ENCODE measurements at places on chromosomes 12 and 14.

- no peak for DNase-seq
These were observed 84.6 kb downstream of the ARL6IP4 start for GRCh38 chr12:123064885-123065619.

- DNase-seq: no peak
These were observed 7.4 kb upstream of the ALDH1L2 start for GRCh38 chr12:105091476-105092206.

DNA sequence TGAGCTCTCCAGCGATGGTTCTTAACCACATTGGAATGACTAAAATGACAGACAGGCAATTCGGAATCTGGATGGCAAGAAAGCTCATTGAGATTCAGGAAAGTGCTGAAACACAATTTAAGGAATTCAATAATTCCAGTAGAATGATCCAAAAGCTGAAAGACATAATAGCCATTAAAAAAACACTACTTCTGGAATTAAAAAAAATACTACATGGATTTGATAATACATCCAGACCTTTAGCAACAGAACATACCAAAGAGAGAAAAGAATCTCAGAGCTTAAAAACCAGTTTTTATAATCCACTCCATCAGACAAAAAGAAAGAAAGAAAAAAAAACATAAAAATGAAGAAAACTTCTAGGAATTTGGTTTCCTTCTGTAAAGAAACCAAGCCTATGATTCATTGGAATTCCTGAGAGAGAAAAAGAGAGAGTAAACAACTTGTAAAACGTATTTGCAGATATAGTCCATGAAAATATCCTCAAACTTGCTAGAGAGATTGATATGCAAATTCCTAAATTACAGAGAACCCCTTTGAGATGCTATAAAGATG lies 52.8 kb downstream of the SLCO1B1 start:
- DNase-seq: no peak

DNA sequence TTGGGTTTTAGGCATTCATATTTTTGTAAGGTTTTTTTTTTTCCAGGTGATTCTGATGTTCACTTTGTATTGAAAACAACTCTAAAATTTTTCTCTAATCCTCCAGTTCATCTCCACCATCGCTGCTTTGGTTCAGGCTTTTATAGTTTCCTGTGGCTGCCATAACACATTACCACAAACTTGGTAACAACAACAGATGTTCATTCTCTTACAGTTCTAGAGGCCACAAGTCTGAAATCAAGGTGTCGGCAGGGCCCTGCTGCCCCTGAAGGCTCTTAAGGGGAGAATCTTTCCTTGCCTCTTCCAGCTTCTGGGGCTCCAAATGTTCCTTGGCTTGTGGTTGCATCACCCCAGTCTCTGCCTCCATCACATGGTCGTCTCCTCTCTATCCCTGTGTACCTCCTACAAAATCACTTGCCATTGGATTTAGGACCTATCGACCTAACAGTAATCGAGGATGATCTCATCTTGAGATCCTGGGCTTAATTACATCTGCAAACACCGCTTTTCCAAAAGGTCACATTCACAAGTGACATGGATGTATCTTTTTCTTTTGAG lies 55.2 kb downstream of the PELI2 start:
- no peak for DNase-seq

GRCh38 chr12:26062566-26062965 lies 62.3 kb downstream of the BHLHE41 start:
- DNase-seq: no peak

- no peak for DNase-seq
These were observed 156.4 kb downstream of the ATP23 start for GRCh38 chr12:58097741-58098140.

DNA sequence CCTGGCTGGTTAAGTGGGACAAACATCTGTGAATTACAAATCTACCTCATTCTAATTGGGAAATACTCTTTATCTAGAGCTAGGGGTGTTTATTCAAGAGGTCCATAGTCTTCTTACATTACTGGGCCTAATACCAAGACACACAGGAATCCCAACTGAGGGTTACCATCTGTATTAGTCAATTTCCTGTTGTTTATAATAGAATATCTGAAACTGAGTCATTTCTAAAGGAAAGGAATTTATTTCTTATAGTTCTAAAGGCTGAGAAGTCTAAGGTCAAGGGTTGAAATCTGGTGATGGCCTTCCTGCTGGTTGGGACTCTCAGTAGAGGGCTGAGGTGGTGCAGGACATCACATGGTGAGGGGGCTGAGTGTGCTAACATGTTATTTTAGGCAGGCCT lies 36.0 kb downstream of the RTRAF start:
- DNase-seq: no peak

GRCh38 chr12:10052193-10052913 lies 21.9 kb downstream of the CLEC9A start:
- no peak for DNase-seq

DNA sequence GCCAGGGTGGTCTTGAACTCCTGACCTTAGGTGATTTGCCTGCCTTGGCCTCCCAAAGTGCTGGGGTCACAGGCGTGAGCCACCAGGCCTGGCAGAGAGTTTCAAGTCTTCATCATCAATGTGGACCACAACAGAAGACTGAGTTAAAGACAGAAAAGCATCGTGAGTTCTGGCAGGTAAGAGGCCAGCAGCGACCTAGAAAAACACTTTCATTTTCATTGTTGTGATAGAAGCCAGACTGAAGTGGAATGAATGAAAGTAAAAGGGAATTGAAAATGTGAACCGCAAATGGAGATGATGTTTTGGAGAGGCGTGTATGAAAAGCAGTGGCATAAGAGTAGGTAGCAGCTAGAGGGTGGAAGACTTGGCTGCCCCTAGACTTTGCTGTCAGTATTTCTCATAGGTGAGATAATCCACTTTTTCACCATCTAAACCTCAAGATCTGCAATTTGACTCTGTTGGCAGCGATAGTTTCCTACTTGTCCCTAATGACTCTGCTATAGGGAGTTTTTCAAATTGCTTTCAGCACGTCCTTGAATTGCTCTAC lies 47.1 kb upstream of the PLEKHA5 start:
- no peak for DNase-seq

DNA sequence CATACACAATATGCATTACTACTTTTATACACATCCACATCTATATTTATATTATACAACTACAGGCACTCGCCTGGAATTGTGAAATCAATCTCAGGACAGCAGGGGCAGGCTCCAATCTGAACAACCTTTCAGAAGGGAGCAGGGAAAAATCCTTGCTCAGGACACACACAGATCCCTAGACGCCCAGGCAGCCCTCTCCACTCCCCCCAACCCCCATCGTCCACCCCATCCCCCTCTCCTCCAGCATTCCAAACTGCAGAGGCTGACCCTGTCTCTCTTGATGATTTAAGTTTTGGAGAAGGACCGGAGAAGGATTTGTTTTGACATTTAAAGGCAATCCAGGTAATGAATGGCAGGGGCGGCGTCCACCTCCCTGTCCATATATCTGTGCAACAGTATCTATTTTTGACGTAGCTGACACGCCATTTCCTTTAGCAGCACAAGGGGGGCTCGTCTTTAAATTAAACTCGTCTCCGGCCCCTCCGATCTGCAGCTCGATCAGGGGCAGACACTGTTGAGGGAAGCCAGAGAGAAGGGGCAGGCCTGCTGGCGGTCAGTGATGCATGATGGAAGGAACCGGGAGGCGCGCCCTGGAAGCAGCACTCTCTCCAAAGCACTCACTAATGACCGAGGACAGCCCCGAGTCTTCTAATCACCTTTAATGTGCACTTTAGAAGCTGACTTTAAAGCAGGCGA lies 95.0 kb upstream of the TBX5 start:
- DNase-seq: no peak

DNA sequence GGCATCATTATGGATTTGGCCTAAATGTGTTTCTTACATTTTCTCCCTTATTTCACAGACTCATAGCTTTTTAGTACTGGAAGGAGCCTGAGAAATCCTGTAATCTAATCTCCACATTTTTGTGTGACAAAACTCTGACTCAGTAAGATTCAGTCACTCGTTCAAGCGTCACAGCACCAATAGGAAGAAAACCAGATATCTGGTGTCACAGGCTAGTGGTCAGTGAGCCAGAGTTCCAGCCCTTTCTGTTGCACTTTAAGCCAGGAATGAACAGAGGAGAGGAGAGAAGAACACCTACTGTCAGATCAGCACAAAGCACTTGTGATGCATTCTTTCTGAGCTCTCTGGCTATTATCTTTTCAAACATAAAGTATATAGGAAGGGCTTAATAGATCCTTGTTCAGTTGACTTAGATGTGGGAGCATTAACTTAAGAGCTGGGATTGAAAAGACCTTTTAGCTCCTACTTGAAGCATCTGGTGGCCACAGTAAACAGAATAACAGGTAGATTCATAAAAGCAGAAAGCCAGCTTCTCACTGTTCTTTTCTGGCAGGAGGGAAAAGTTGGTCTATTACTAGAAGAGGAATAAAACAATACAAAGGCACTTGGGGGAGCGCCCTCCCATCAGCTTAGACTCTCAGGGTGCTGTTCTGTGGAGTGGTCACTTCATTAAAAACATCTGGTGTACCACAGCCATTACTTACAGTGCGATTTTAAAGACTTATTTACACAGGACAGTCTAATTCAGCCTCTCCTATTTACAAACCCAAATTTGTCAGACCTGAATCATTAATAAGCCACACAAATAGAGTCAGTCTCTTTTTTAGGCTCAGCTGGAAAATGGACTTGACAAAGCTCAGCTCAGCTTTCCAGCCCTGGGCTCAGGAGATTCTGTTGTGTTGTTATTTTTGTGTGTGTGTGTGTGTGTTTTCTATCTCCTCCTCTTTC lies 12.2 kb upstream of the NID2 start:
- DNase-seq: no peak

DNA sequence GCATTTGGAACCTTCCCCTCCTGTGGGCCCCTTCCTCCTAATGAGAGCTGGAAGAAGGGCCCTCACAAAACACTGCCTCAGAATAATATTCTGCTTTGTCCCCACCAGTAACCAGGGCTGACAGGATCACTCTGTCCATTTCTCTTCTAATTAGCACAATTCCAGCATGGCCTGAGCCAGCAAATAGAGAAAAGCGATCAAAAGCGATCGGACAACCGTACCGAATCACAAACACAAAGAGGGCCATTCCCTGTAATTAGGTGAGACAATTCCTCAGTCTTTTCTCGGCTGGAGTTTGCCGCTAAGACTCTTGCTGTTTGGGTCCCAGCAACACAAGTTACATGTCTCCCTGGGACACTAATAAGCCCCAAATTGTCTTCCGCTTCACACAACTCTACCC lies 35.6 kb upstream of the VSX2 start:
- DNase-seq: no peak

- no peak for DNase-seq
These were observed 162.0 kb downstream of the SAMD4A start for GRCh38 chr14:54728700-54729527.

GRCh38 chr14:102058146-102058545 lies 28.7 kb downstream of the HSP90AA1 start:
- no peak for DNase-seq

DNA sequence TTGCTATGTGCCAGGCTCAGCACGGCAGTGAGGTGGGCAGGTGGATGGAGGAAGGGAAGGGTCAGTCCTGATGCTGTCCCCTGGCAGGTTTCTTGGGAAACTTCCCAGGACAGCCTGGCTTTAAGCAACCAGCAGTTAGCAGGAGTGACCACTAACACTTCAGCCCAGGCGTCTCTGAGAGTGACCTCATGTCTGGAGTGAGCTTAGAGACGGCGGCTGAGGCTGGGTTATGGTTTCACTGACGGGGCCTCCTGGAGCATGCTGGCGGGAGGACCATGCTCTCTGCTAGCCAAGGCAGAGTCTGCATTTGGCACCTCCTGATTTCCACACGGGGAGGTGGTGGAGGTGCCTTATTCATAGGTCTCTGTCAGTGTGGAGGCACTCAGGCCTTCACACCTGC lies 2.5 kb downstream of the HHIPL1 start:
- no peak for DNase-seq

GRCh38 chr12:128684352-128684751 lies 139.4 kb downstream of the SLC15A4 start:
- DNase-seq: no peak

GRCh38 chr12:65648461-65648860 lies 175.8 kb upstream of the HMGA2 start:
- DNase-seq: no peak

DNA sequence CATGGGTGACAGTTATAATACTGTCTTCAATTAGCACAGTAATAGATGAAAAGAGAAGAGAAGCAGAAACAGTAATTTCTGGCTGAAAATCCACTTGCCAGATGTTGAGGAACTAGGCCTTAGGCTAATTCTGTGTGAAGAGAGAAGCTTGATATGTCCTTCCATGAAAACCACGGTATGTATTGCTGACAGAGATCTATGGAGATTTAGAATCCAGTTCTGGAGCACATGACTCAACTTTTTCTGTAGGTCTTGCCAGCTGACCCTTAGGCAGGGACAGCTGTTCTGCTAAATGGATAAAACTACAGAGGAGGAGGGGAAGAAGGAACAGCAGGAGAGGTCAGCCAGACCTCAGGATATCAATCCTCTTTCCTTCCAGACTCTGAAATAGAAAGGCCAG lies 211.5 kb downstream of the PRKD1 start:
- DNase-seq: no peak

DNA sequence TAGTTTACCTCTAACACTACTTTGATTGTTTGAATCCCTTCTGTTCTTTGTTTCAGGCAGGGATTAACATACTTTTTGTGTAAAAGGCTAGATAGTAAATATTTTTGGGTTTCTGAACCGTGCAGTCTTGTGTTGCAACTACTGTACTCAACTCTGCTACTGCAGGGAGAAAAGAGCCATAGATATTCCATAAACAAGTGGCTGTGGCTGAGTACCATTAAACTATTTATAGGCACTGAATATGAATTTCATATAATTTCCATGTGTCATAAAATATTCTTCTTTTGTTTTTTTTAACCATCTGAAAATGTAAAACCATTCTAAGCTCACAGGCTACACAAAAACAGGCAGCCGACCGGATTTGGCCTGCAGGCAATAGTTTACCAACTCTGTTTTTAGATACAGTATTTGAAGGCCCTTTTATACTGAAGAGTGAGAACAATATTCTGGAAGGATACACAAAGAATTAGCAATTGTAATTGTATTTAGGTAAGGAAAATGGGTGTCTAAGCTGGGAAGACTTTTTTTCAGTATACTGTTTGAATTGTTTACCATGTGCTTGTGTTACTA lies 15.7 kb downstream of the NR1H4 start:
- no peak for DNase-seq

- peak; percentile 35 for DNase-seq
These were observed 142.3 kb upstream of the ARHGAP5 start for GRCh38 chr14:31934767-31935266.

- no peak for DNase-seq
These were observed 28.3 kb upstream of the LIN7A start for GRCh38 chr12:80966001-80966400.

GRCh38 chr12:132986885-132987225 lies 688 bp downstream of the ZNF26 start:
- DNase-seq: no peak

DNA sequence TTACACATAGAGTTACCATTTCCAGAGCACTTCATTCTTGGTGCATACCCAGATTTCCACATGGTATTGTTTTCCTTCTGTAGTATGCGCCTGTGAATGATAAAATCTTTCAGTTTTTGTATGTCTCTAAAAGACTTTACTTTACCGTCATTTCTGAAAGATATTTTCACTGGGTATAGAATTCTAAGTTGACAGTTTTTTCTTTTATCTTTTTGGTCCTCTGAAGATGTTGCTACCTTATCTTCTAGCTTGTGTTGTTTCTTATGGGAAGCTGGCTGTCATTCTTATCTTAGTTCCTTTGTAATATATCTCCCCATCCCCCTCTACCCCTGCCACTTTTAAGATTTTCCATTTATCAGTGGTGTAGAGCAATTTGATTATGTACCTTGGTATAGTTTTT lies 36.7 kb downstream of the PRMT8 start:
- DNase-seq: no peak
